Cerebellar cortex (tissue), 1 donor: ENCODE measurements at places on chromosomes 3 and 15.
A peak's percentile ranks its signal among the peaks of the same experiment; 100 is the strongest.

- DNase-seq, result no peak
Observed at GRCh38 chr15:50049871-50050270, 69.2 kb downstream of the ATP8B4 start.

- DNase-seq, result no peak
Observed at GRCh38 chr15:73518876-73519733, 76.1 kb downstream of the REC114 start.

- no peak for DNase-seq
Observed at GRCh38 chr3:58072052-58072762, 64.0 kb downstream of the FLNB start.

- peak; percentile 40 for DNase-seq
Observed at GRCh38 chr3:52704611-52705437, 767 bp downstream of the GLT8D1 start.

- DNase-seq, result no peak
Observed at GRCh38 chr3:29291260-29291981, 10.6 kb downstream of the RBMS3 start.

- no peak for DNase-seq
Observed at GRCh38 chr3:115347737-115348136, 200.6 kb upstream of the ZBTB20 start.

DNA sequence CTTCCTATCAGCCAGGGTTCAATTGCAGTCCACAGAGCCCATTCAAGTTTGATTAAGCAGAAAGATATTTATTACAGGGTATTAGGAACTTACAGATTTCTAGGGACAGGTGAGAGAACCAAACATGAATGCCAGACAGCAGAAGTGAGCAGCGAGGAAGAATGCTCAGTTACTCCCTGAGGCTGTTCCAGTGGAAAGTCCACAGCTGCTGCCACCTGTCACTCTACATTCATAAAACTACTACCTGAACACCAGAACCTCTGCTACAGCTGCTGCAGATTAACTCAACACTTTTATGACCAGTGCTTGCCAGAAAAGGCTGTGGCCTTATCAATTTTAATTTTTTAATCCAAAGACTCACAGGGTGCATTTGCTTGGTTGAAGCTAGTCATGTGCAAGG, 325.4 kb upstream of the ONECUT1 start:
- no peak for DNase-seq

DNA sequence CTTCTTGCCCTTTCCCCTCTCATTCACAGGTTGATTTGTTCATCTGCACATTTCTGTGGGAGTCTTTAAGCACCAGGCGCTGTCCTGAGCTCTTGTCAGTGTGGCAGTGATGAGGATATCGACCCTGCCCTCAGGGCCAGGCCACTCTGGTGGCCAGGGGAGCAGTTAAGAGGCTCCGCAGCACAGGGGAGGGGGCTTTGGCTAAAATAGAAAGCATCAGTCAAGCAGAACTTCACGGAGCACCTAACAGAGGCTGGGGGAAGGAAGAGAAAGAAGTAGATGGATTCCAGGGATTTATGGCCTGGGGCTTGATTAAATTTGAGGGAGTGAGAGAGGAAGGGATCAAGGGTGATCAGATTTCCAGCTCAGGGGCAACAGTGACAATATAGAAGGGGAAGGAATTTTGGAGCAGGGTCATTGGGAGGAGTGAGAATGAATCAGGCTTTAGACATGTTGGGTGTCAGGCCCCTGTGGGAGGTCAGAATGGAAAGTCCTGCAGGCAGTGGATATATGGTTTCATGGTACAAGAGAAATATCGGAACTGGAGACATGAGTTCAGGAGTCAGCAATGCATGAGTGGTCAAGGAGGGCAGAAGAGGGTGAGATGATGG, 73.0 kb upstream of the GLCE start:
- DNase-seq, result no peak

DNA sequence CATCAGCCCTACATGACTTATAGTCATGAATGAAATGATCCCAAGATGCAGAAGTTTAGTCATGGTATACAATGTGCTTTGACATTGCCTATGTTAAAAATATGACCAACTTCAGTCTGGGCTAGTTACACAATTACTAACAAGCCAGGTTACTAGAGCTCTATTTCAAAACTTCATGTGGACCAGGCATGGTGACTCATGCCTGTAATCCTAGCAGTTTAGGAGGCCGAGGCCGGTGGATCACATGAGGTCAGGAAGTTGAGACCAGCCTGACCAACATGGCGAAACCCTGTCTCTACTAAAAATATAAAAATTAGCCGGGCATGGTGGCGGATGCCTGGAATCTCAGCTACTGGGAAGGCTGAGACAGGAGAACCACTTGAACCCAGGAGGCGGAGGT, 613.0 kb downstream of the CADM2 start:
- no peak for DNase-seq

DNA sequence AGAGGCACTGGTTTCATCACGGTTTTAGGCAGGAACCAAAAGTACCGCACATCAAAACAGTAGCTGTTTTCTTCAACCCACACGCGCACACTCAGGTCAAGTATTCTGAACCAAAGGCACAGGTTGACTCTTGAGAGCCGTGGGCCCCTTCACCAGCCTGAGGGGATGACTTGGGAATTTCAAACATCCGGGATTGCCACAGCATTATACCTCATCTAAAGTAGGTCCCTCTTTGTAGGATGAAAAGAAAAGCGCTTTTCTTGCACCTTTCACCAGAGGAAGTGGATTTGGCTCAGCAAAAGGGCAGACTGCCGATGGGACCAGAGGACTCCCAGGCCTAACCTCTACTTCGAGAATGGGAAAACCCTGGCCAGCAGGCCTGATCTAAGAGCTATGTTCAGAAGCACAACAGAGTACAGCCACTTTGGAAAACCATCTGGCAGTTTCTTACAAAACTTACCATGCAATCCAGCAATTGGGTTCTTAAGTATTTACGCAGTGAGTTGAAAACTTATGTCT, 88.2 kb upstream of the PROK2 start:
- no peak for DNase-seq

GRCh38 chr15:42832576-42832975, 88.0 kb downstream of the TTBK2 start:
- DNase-seq, result no peak

DNA sequence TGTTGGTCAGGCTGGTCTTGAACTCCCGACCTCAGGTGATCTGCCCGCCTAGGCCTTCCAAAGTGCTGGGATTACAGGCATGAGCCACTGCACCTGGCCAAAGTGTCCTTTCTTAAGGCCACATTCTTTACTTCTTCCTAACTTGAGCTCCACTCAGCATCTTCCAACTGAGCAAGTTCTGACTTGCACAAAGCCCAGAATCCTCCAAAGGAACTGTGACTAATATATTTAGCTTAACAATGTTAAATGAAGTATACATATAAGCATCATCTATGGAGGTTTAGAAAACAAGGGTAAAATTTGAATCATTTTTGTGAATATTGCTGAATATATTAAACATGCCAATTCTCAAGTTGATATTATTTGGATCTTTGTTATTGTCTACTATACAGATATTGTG, 93.7 kb downstream of the SHQ1 start:
- no peak for DNase-seq

GRCh38 chr3:118766306-118766669, 268.4 kb downstream of the IGSF11 start:
- no peak for DNase-seq

- DNase-seq, result no peak
Observed at GRCh38 chr3:54873059-54874010, 54.5 kb downstream of the LRTM1 start.

DNA sequence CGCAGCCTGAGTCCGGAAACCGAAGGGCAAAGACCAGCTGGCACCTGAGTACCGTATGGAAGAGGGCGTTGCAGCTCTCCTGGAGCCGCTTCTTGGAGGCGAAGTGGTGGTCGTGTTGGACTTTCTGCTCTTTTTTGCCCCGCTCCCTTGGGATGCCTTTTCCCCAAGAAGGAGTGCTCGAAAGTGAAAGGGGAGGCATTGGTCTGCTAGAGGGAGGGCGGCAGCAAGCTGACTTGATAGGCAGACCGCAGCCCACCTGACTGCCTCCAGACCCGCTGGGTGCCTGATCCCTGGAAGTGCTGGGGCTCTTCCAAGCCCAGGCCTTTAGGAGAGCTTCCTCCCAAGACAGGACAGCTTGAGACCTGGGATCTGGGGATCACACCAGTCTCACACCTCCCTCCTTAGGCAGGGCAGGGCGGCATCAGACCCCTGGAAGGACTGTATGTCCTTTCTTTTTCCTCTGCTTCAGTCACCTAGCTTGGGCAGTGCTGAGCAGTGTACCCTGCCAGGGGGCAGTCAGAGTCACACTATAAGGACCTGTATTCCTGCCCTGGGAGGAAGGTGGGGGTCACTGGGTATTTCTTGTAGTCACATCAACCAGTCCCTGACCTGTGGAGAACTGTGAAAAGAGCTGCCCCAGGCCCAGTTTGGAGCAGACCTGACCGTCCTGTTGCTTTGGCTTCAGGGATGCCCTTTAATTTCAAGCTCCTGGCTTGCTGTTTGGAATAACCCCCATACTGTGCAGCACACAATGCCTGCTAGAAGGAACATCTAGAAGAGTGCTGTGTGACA, 2.1 kb downstream of the ACVR2B start:
- DNase-seq, result peak; percentile 70

GRCh38 chr3:79424811-79425210, 343.0 kb downstream of the ROBO1 start:
- no peak for DNase-seq

DNA sequence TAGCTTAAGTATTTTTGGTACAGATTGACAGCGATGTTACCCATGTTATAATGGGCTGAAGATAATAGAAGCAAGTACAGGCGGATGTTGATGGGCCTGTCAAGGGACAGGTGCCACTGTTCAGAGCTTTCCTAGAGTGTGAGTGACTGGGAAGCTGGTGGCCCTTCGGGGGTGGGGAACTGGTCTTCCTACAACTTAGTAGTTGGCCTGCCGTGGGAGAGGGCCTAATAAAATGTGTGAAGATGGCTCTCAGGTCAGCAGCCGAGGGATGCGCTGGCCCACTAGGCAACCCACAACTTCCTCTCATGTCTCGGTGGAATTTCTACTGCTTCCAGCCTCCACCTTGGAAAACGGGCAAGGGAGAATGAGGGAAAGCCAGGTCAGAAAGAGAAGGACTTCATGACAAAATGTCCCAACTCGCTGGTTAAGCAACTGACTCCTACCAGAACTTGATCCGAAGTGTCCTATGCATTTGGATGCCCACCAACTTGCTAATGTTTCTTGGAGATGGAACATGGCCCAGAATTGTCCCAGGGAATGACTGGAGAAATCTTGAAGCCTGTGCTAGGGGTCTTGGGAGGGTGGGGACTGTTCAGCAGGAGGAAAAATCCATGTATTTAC, 1.4 kb downstream of the GYG1 start:
- DNase-seq, result no peak

DNA sequence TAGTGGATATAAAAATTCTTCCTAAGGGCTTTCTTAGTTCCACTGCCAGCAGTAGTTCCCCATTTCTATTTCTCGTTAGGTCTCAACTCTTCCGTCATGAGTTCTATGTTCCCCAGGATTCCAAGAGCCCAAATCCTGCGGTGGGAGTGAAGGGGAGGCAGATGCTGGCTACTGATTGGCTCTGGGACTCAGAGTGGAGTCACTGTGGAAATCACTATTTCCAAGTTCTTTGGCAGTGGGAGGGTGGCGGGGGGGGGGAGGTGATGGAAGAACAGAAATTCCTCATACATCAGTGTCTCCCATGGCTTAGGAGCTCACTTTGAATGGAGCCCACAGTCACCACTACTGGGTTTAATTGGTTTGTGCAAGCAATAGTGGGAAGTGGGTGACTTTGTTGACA, 5.6 kb downstream of the CCR1 start:
- no peak for DNase-seq
